ENCODE measurements at places on chromosomes 13 and 19.

DNA sequence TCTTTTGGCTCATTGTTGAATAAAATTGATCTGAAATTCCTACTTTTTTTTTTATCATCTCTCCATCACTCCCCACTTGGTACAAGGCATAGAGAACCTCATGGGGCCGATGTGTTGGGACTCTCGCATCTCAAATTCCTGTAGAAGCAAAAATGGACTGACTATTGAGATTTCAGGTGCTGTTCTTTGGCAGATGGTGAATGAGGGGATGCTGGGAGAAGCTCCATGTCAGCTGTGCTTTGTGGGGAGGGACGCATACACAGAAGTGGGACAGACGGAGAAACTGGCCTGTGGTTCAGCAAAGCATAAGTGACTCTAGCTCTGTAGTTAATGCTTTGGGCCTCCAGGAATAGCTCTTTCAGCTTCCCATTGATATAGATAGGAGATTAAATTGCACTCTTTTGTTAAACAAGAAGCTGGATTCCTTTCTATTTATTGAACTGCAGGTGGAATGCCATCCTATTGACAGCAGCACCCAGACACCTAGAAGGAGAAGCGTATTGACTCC, 194.5 kb upstream of the RNF113B start:
- no peak for DNase-seq

GRCh38 chr19:6227936-6228325, 51.8 kb downstream of the MLLT1 start:
- DNase-seq, result no peak

DNA sequence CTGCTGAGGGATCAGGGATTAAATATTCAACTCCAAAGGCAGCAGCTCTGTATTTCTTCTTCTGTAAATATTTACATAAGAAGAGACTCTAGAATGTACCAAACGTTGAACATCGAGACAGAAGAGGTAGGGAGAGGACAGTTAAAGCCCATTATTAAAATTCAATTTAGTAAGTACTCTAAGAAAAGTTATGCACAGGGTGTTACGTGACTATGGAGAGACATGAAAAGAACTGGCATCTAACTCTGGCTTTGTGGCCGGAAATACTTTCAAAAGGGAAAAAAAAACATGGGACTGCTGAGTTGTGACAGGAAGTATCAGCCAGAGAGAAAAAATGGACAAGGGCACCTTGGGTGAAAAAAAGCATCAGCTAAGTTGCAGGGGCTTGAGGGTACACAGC, 36.7 kb downstream of the LNX2 start:
- DNase-seq, result no peak

DNA sequence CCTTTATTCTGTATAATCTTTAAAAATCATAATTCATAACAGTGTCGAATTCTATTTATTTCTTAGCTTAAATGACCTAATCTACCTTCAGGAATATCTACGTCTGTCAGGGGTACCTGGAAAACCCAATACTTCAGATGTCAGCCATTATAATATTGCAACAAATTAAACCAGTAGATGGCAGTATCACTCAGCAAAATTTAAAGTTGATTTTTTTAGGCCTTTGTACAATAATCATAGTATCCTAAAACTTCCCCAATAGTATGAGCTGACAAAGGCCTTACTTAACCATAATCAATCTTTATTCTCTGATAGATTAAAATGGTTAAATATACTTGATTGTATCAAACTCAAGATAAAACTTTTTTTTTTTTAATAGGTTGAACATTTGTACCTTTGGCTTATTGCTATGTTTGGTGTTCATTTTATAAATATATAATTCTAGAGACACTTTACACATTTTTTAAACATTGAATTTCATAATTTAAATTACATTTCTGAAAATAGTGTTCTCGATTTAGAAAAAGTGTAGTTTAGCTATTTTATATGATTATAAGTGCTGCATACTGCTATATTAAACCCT, 830.2 kb upstream of the SPRY2 start:
- DNase-seq, result no peak

GRCh38 chr19:38503077-38503410, 69.6 kb downstream of the RYR1 start:
- DNase-seq, result no peak

DNA sequence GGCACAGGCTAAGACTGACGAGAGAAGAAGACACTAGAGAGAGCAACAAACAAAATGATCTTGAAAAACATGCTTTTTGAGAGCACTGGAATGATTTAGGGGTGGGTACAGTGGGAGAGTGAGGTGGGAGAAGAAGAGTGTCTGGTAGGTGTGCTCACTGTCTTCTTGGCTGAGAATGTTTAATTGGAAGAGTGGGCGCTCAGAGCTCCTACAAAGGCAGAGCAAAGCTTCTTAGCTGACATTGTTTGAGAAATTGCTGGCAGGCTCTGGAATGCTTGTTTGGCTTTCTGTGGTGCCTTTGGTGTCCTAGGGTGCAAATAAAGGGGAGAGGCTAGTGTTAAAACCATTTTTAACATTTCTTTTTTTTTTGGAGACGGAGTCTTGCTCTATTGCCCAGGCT, 1.5 kb upstream of the LIPE start:
- DNase-seq, result no peak

DNA sequence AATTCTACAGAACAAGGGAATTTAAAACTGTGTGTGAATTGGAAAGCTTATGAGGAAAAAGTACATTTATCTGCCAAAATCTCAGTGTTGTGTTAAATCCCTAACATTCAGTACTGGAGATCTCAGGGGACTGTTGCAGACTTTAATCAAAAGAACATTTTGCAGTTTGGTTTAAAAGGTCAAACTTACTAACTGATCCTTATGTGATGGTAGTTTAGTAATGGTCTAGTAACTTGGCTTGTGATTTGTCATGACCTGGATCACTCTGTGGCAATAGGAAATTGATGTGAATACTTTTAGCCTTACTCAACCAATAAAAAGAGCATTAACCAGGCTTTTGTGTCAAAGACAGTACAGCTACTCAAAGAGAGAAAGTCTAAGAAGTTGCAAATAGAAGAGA, 862.1 kb upstream of the MIR17HG start:
- no peak for DNase-seq

GRCh38 chr19:11577451-11578257, at the start of gene ACP5:
ACP5 (minus strand) TSS chr19:11577645; CDS start chr19:11577317, 328 bp downstream.
- DNase-seq, result no peak

GRCh38 chr19:28934631-28935030, 278.3 kb downstream of the UQCRFS1 start:
- DNase-seq, result no peak

- DNase-seq, result no peak
Measured at GRCh38 chr19:41001243-41001971, 10.3 kb downstream of the CYP2B6 start.

DNA sequence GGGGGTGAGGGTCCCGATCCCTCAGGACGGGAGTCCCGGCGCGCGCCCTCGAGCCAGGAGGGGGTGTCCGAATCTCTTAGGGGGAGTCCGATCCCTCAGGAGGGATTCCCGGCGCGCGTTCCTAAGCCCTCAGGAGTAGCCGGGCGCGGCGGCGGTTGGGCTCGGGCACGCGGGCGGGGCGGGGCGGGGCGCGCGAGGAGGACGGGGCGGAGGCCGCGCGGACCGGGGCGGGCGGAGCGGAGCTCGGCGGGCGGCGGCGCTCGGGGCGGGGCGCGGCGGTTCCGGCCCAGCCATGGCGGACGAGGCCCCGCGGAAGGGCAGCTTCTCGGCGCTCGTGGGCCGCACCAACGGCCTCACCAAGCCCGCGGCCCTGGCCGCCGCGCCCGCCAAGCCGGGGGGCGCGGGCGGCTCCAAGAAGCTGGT, at the start of gene CUL4A:
TSS of gene CUL4A (plus strand) at position 278 of the 423 bp plus-strand sequence. CDS start at position 293, 15 bp downstream.
- DNase-seq, result peak; percentile 65

DNA sequence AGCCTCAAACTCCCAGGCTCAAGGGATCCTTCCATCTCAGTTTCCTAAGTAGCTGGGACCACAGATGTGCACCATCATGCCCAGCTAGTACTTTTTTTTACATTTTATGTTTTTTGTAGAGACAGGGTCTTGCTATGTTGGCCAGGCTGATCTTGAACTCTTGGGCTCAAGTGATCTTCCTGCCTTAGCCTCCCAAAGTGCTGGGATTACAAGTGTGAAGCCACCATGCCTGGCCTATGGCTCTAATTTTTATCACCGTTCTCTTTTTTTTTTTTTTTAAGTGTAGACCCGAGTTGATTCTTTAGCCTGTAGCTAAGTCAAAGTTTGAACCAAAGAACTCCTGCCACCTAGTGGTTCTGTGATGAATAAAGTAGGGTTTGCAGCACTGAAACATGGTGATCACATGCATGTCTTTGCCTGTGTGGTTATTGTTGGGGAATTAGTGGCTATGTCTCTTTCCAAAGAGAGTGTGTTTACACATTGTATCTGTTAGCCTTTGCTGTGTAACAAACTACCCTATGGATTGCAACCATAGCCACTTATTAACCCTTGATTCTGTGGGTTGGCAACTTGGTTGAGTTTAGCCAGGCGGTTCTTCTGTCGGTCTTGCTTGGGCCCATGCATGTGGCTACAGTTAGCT, 11.6 kb downstream of the NFILZ start:
- DNase-seq, result peak; percentile 35

DNA sequence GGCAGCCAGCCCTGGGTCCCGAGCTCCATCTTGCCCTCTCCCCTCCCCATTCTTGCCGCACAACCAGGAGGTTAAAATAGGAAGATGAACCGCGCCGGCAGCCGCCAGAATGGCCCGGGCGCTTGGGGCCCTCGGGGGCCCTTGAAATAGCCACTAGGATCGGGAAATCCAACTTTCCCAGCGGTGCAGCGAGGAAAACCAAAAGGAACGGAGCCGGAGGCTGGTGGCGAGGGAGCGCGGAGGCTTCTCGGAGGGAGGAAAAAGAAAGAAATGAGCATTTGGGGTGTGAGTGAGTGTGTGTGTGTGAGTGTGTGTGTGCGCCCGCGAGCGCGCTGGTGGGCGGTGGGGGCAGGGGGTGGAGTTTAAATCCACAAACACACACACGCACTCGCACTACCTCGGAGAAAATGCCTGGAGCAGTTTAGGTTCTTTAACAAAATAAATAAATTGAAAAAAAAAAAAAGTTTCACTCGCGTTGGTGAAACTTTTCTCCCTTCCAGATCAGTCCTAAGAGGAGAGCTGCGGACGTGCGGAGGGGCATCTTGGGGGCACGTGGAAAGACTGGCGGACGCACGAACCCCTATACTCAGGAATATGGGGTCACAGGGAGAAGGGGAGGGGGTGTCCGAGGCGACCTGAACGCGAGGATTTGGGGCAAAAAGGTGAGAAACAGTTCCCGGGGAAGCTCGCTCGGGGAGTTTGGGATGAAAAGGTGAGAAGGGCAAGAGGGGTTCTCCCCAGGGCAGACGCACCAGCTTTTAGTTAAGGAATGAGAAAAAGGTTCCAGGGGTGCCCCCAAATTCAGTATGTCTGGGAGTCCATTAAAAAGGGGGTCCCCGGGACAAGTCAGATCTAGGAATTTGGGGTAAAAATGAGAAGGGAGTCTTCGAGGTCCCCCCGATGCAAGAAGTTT, 1.3 kb downstream of the RFX2 start:
- DNase-seq, result no peak

DNA sequence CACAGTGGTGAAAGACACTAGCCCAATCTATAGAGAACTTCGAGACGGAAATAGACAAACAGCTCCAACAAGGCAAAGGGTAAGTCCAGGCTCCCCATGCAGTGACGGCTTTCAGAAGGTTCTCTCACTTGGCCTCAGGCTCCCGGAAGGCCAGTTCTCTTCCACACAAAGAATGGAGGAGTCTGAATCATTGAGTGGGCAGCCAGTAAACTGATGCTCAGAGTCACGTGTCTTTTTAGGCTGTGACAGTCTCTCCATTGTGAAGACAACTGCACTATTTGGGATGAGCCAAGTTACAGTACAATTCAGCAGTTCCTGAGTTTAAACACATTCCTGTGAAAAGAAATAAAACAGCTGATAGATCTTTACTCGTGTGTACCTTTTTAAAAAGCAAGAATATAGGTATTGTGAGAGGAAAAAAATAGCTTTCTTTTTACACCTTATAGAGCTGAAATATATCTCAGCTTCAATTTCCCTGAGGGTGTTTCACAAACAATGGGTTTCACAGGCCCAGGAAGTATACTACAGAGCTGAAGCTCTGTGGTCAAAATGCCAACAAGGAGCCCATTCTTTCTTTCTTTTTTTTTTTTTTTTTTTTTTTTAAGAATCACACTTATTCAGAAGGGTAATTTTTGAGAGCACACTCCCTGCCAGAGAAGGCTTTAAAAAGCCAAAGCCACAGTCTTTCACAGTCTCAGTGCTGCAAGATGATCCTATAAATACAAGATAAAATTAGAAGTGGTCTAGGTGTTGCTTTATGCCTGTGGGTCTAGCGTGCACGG, 135.1 kb downstream of the FREM2 start:
- DNase-seq, result no peak

- DNase-seq, result no peak
Measured at GRCh38 chr19:19443902-19444680, 38.6 kb downstream of the GATAD2A start.

DNA sequence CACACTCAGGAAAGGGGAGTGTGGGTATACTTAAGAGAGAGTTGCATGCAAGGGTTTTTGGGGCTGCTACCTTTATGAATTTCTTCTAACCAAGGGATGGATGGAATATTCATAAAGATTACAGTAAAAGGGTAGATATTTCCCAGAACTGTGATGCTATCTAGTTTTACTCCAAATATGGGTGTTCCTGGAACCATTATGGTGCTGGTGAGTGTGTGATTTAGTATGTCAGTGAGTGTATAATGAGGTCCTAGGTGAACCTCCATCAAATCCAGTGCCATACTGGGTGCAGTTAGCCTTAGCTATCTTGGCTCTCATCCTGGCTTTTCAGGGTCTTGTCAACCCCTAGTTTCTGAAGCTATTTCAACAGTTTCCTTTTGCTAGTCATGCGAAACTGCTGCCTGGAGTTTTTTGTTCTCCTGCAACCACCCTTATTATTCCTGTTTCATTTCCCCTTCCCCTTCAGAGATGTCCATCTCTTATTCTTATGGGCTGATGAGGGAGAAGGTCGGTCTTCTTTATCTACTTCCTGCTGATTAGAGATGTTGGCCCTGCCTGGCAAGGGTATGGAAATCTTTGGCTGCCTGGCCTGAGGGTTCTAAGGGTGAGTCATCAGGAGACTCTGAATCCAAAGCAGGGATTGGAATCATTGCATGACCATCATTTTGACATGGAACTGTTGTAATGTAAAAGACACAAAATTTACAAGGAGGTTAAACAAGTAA, 202.3 kb downstream of the NBEA start:
- DNase-seq, result no peak

DNA sequence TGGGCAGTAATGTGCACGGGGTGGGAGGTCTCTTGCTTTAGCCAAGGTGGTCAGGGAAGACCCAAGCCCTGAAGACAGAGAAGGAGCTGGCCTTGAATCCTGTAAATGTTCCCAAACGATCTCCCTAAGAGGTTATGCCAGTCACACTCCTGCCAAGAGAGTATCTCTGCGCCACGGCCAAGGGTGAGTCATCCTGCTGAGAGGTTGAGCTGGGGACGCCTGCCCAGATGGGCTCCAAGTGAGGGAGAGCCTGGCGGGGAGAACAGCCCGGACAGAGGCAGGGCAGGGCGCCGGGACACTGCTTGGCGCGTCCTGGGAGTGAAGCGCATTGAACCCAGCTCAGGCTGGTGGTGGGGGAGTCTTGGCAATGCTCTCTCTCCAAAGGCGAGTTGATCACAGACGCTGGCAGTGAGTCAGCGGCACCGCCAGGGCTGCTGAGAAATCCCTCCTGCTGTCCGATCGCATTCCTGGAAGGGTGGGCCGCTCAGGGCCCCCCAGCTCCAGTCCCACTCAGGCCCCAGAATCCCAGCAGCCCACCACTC, 16.4 kb downstream of the SULT2B1 start:
- DNase-seq, result peak; percentile 83

All from amniotic stem cell (primary cell).